Glutamatergic neuron (in vitro differentiated cells): ENCODE measurements at places on chromosomes 5 and 9. TPM values are rescaled to one million over a fixed set of nuclear protein-coding genes. Genes with fewer than 3 reads are reported as not detected.
A peak's percentile ranks its signal among the peaks of the same experiment; 100 is the strongest.

AJM1 gene
- total RNA-seq: 15.3 TPM

PLAC8L1 gene
- 2.2 TPM for total RNA-seq

RNF183 gene
- total RNA-seq: not detected

DNA sequence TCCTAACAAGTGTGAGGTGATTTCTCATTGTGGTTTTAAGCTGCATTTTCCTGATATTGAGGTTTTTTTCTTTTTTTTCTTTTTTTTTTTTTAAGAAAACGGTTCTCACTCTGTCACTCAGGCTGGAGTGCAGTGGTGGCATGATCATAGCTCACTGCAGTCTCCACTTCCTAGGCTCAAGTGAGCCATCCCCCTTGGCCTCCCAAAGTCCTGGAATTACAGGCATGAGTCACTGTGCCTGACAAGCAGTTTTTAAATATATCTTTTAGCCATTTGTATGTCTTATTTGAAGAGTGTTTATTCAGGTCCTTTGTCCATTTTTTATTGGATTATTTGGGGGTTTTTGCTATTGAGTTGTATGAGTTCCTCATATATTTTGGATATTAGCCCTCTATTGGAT lies 53.8 kb downstream of the GCNT1 start:
- no peak for DNase-seq

GRCh38 chr9:86508208-86508903 lies 154.1 kb upstream of the TUT7 start:
- no peak for DNase-seq

DNA sequence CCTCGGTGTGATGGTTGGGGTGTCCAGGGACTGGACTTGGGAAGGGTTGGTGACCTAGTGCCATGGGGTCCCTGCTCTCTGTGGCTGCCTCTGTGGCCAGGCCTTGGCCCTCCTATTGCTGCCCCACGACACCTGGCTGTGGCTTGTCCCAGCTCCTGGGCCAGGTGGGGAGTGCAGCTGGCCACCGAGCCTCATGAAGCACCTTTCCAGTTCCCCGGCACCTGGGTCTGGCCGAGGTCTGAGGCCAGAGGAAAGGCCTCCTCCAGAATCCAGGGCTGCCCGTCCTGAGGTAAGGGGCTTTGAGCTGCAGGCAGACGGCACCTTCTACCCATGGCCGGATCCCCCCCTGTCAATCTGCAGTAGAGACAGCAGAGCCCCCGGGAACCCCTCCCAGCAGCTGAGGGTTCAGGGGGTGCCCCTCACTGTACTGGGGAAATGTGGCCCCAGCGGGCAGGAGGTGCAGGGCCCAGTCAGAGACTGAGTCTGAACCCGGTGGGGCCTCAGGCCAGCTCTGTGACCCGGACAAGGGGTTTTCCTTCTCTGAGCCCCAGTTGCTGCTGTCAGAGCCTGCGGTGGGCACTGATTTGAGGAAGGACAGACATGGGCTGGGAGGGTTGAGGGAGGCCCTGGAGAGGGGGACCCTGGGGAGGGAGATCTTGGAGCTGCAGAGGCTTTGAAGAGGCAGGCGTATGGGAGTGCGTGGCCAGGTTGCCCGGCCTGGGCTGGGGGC lies 54.5 kb downstream of the RXRA start:
- DNase-seq: no peak

DNA sequence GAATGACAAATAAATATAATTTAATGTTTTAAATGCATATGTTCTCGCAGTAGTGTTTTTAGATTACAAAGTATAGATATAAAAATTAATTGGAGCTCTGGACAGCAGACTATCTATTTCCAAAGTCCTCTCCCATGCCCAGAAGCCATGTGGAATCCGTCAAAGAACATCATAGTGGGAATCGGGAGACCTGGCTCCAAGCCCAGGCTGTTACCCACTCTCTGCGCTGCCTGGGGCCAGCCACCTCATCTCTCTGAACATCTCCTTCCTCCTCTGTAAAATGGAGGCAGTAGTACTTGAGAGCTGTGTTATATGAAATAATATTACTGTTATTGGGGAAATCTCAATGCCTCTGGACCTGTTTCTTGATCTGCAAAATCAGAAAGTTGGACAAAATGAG lies 58.1 kb upstream of the SLC30A5 start:
- no peak for DNase-seq

- DNase-seq: no peak
These were observed 1828.2 kb downstream of the MAT2B start for GRCh38 chr5:165333623-165334022.

GRCh38 chr5:122110987-122111386 lies 18.4 kb upstream of the ZNF474 start:
- no peak for DNase-seq

DNA sequence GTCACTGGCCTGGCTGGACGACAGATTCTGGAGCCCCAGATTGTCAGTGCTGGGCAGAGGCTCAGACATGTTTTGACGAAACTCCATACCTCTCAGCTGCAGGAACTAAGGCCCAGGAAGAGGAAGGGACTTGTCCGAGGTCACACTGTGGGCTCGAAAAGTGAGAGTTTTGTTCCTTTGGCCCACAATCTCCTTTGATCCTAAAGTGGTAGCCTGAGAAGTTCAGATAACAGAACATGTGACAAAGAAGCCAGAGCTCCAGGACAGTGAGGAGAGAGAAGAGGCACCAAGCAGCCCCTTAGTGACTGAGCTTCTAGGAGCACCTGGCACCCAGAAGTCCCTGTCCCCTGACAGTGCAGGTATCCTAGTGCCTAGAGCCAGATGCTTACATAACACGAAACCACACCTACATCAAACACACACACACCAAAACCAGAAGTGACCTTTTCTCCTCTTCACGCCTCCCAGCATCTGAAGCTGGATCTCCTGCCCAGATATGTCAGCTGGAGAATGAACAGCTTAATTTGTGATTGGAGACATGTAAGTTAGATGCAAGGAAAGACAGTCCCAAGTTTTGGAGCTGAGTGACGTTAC lies 88.9 kb downstream of the ADRB2 start:
- no peak for DNase-seq

GRCh38 chr9:131318231-131319085 lies 28.9 kb downstream of the PLPP7 start:
- DNase-seq: peak; percentile 73

- DNase-seq: no peak
These were observed 294.4 kb downstream of the HINT1 start for GRCh38 chr5:130870691-130871090.

DNA sequence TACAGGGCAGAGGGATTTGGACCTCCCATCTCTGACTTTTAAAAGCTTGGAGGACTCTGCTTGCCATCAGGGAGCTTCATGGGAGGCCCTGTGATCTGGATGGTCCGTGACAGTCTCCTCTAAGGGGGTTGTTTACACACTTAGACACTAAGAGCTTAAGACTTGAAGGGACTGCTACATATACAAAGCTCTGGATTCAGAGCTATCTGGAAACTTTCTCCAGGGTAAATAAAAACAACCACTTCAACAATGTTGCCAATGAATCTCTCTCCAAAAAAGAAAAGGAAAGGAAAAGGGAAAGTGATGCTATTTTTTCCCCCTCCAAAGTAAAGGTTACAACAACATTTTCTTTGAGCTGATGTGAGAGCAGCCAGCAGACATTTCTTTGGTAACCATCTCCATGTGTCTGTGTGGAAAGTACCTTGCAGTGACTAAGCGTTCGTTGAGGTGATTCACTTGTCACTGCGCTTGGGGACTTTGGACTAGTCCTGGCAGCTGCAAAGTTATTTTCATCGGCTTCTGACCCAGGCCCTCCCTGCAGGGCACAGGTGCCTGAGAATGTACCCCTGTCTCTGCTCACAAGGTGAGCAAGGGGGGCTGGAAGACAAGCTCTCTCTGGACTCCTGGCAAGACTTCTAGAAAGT lies 262.1 kb upstream of the KLF4 start:
- no peak for DNase-seq

- no peak for DNase-seq
These were observed 329.1 kb downstream of the SH3GL2 start for GRCh38 chr9:17907779-17908508.

DNA sequence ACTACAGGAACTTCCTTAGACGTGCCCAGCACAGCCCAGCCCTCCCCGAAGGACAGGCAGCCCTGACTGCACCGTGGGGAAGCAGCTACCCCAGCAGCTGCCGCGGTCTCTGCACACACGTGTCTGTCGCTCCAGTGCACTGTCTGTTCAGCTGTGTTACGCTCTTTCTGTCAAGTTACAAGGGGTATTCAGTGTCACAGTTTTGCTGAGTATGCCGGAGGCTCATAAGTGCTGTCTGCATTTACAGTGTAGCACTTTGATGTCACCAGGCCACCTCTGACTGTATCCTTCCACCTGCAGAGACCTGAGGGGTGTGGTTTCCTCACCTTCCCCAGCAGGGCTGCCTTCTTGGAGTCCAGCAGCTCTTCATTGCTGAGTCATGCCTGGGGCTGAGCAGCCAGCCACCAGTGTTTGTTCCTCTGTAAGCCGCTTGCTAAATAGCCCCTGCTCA lies 126.8 kb downstream of the EHMT1 start:
- DNase-seq: peak; percentile 70

- DNase-seq: no peak
These were observed 443.9 kb downstream of the ZNF608 start for GRCh38 chr5:124302533-124302932.

DNA sequence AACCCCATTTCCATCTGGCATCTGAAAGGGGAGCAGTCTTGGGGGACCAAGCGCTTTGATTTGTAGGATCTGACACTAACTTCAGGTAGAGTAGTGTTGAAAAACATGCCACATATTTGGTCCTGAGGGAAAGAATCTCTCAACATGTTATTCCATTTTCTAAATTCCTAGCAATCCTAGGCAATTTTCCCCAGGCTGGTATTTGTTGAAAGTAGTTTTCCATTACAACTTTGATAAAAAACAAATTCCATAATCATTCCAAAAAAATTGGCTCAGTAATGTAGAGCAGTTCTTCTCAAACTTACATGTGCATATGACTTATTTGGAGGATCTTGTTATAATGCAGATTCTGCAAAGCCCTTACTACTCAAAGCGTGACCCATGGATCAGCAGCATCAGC lies 477.9 kb downstream of the ACTL7B start:
- DNase-seq: no peak
